NCI-H1436 treated with DMSO at 0.1 percent for 48 hours (cell line): ENCODE measurements at places on chromosomes 5 and 9.

GRCh38 chr9:38404314-38404713, 11.8 kb downstream of the ALDH1B1 start:
- no peak for DNase-seq

- no peak for DNase-seq
These were observed 38.9 kb upstream of the TNFSF8 start for GRCh38 chr9:114969269-114969668.

- DNase-seq, result no peak
These were observed 601.1 kb downstream of the IRX1 start for GRCh38 chr5:4196744-4197143.

DNA sequence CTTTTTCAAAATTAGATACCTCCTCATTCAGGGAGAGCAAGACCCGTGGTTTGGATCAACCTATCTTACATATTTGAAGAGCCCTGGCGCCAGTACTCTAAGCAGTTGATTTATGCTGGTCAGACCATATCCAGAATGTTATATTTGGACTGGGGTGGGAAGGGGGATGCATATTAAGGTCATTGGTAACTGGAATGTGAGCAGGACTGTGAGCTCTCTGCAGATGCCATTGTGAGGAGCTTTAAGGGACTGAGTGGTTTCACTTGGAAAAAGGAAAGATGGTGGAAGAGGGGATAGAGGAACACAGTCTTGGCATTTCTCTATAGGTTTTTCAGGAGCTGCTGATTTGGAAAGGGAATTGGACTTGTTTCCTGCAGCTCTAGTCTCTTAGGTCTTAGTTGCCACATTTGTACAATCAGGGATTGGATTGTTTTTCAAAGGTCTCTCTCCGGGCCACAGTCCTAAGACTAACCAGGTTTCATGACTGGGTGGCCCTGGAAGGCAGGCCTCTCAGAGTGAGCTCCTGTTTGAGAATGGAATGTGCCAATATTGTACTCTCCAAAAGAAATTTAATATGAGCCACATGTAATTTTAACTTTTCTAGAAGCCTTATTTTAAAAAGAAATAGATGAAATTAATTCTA, 25.8 kb upstream of the F2R start:
- no peak for DNase-seq
